CD4-positive, alpha-beta T cell treated with Interleukin-4 for 1 hour (primary cell): ENCODE measurements at places on chromosomes 1 and 21.

GRCh38 chr21:26534517-26534916, 38.6 kb downstream of the CYYR1 start:
- no peak for DNase-seq

DNA sequence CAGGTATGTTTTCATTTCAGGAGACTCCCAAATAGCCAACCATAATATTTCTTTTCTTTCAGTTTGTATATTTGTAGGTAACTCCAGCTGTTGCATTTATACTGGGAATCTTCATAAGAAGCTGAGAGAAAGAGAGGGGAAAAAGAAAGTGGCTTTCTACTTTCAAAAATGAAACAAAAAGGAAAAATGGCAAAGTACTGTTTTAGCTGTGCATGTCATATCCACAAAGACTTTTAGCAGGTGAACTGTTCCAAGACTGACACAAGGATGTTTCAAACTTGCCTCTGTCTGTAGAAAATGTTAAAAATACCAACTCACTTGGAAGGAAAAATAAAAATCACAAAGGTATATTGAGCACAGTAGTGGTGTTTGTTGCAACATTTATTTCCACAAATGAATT, 41.9 kb upstream of the CACYBP start:
- DNase-seq = no peak

GRCh38 chr1:119659628-119660027, 11.6 kb upstream of the ZNF697 start:
- no peak for DNase-seq

DNA sequence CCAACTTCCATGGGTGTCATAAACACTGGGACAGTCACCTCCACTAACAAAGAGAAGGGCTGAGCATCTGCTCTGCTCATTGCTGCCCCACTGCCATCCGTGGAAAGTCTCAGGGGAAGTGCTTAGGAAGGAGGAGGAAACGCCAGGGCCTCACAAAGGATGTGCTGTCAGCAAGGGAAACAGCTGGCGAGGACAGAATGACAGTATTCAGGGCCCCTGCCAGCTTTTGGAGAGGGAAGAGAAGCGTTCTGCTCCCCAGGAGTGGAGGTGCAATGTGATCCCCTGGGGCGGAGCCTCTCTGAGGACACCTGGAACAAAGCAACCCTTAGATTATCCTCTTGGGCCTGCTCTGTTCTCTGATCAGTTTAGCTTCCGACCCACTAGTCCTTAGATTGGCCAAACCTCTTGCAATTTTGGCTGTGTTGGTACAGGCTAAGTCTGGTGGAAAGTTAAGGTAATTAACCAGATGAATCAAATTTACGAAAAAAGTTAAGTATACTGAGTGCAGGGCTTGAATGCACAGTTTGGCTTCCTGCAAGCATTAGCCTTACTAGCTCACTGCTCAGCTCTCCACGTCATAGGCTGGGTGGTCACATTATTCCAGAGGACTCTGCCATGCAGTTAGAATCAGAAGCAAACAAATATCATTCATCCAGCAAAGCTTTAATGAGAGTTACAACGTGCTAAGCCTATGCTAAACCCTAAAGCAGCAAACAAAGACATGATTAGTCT, 170.2 kb upstream of the NFIA start:
- DNase-seq = no peak

DNA sequence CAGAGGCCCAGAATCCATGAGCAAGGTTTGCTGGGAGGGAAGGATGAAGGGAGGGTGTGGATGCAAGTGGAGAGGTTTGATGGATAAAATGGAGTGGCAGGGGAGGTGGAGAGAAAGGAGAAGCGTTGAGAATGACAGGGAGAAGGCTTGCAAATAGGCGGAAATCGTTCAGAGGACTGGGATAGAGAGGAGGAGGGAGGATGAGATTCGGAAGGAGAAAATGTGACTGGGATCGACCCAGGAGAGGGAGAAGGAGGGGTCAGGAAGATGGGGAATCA, 376 bp downstream of the AVPR1B start:
- no peak for DNase-seq

GRCh38 chr21:25890001-25890400, 155.2 kb downstream of the GABPA start:
- DNase-seq = no peak

- DNase-seq = no peak
These were observed 350.6 kb upstream of the RUNX1 start for GRCh38 chr21:35399706-35400105.
